ENCODE measurements at places on chromosomes 16 and 17. TPM values are rescaled to one million over a fixed set of nuclear protein-coding genes. Genes with fewer than 3 reads are reported as not detected.

GRCh38 chr17:7238420-7239090, 702 bp downstream of the PHF23 start:
- H3K4me3 ChIP-seq = peak overlapping the region; percentile 99
- no peak for DNase-seq
- H3K4me1 ChIP-seq = peaks cover 59% of the 10 kb centered on the region
- peaks cover 42% of the 10 kb centered on the region for H3K36me3 ChIP-seq
- no peaks in the 10 kb centered on the region for H3K27me3 ChIP-seq

- peaks cover 24% of the 10 kb centered on the region for H3K4me1 ChIP-seq
- no peak overlapping the region for H3K4me3 ChIP-seq
- H3K27me3 ChIP-seq = no peaks in the 10 kb centered on the region
- H3K27ac ChIP-seq = peak overlapping the region; percentile 68
- no peak for DNase-seq
- H3K36me3 ChIP-seq = no peaks in the 10 kb centered on the region
These were observed 8.8 kb upstream of the FASN start for GRCh38 chr17:82106688-82107305.

DNA sequence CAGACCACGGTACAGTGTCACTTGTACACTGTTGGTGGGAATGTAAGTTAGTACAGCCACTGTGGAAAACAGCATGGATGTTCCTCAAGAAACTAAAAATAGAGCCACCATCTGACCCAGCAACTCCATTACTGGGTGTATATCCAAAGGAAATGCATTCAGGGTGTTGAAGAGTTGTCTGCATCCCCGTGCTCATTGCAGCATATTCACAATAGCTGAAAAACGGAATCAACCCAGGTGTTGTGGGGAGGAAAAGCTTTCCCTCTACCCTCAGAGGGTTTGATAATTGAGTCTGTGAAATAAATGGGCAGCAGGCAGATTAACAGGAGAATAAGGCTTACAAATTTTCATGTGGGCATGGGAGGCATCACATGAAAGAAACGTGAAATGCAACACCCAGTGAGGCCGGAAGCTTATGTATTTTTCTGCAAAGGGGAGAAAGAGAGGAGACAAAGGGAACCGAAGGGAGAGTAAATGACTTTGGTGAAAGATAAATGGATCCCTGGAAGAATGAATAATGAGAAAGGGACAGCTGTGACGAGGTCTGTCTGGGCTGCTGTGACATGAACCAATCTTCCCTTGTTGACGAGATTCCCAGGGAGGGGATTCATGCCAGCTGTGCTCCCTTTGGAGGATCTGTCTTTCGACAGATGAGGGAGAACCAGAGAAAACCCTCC, 106.2 kb downstream of the KCNJ12 start:
- no peak overlapping the region for H3K4me3 ChIP-seq
- H3K27ac ChIP-seq = no peak overlapping the region
- peaks cover 91% of the 10 kb centered on the region for H3K27me3 ChIP-seq
- H3K4me1 ChIP-seq = no peaks in the 10 kb centered on the region
- H3K36me3 ChIP-seq = no peaks in the 10 kb centered on the region

- no peak for DNase-seq
- H3K36me3 ChIP-seq = no peaks in the 10 kb centered on the region
- H3K27ac ChIP-seq = no peak overlapping the region
These were observed 75.1 kb downstream of the SHISA9 start for GRCh38 chr16:12976496-12976895.

DNA sequence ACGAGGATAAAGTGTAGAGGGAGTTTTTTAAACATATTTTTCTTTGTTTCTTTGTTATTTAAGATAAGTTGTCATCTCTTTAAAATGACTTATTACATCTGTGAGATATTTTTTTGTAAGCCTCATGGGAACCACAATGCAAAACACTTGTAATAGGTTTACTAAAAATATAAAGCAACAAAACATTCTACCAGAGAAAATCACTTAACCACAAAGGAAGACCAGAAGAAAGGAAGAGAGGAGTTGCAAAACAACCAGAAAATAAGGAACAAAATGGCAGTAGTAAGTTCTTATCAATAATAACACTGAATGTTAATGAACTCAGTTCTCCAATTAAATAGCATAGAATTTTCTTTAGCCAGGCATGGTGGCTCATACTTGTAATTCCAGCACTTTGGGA, 22.9 kb downstream of the DHRS7B start:
- DNase-seq = no peak
- H3K27ac ChIP-seq = no peak overlapping the region
- H3K4me3 ChIP-seq = no peak overlapping the region
- H3K36me3 ChIP-seq = peaks cover 19% of the 10 kb centered on the region
- H3K27me3 ChIP-seq = no peaks in the 10 kb centered on the region

DNA sequence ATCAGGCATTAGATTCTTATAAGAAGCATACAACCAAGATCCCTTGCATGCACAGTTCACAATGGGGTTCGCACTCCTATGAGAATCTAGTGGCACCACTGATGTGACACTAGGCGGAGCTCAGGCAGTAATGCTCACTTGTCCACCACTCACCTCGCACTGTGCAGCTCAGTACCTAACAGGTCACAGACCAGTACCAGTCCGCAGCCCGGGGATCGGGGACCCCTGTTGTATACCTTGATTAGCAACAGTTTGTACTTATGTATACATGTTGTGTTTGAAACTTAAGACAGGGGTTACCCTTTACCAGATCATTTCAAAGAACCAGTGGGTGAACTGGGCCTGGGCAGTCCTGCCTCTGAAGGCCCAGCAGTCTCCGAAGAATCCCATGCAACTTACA, 103.7 kb downstream of the PMP22 start:
- no peaks in the 10 kb centered on the region for H3K27me3 ChIP-seq
- peaks cover 10% of the 10 kb centered on the region for H3K4me1 ChIP-seq
- no peak overlapping the region for H3K27ac ChIP-seq
- DNase-seq = no peak
- no peaks in the 10 kb centered on the region for H3K36me3 ChIP-seq

DNA sequence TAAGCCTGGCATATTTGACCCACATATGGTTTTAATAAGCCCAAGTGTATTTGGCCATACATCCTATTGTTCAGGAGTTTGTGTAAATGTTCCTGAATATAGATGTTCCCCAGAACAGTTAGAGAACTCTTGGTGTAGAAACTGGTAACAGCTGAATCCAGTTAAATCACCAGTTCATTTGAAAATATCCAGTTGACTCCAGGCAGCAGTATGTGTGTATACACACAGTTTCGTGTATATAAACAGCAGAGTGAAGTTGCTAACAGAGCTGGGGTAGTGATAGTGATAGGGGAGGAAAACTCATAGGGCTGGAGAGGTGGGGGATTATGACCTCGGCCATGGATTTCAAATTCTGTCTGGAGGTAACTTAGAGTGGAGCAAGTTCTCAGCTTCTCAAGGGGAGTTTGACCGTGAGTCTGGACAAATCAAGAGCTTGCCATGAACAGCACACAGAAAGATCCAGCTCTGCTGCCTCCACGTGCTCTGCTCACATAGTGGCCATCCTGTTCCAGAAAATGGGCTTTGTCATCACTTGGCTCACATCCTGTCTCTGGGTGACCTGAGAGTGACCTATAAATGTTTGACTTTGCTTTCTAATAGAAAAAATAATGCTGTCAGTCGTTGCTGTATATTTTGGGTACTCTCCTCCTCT, 30.6 kb upstream of the MMD start:
- H3K4me3 ChIP-seq = no peak overlapping the region
- no peak for DNase-seq
- H3K27ac ChIP-seq = peak overlapping the region; percentile 57
- H3K36me3 ChIP-seq = peaks cover 1% of the 10 kb centered on the region

GRCh38 chr16:87534030-87534653, 41.3 kb upstream of the ZCCHC14 start:
- H3K27ac ChIP-seq = no peak overlapping the region
- H3K4me1 ChIP-seq = peaks cover 34% of the 10 kb centered on the region
- no peak for DNase-seq
- no peaks in the 10 kb centered on the region for H3K27me3 ChIP-seq
- peaks cover 7% of the 10 kb centered on the region for H3K36me3 ChIP-seq

GRCh38 chr17:45011767-45012166, 39.7 kb downstream of the DCAKD start:
- H3K4me1 ChIP-seq = peaks cover 11% of the 10 kb centered on the region
- no peaks in the 10 kb centered on the region for H3K36me3 ChIP-seq
- no peak for DNase-seq
- no peak overlapping the region for H3K4me3 ChIP-seq

GRCh38 chr17:44941712-44942331, 5.8 kb downstream of the KIF18B start:
- H3K27ac ChIP-seq = peak overlapping the region; percentile 63
- peaks cover 3% of the 10 kb centered on the region for H3K36me3 ChIP-seq
- H3K4me3 ChIP-seq = no peak overlapping the region
- peaks cover 37% of the 10 kb centered on the region for H3K4me1 ChIP-seq
- H3K27me3 ChIP-seq = no peaks in the 10 kb centered on the region
- no peak for DNase-seq

DNA sequence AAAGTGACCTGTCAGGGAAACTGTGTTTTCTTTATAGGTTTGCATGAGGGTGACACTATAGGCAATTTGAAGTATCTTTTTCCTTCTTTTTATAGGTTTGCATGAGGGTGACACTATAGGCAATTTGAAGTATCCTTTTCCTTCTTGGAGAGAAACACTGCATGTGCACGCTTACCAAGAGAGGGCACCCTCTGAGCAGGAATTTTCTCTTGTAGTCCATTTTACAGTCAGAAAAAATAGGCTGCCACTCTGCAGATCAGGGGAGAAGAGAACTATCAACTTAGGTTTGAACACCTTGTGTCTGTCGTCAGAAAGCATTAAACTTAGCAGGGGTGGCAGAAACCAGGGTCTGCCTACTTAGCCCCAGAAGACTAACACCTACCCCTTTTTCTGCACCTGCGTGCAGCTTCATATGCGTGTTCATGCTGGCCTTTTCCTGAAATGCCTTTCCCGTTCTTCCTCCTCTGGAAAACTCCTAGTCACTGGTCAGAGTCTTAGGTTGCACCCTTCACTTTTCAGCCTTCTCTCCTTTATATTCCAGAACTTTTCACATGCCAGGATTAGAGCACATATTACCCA, 16.4 kb upstream of the SMIM36 start:
- H3K27ac ChIP-seq = no peak overlapping the region
- H3K4me1 ChIP-seq = no peaks in the 10 kb centered on the region
- H3K4me3 ChIP-seq = no peak overlapping the region
- H3K27me3 ChIP-seq = peaks cover 17% of the 10 kb centered on the region

GRCh38 chr17:62615503-62615902, 12.0 kb upstream of the MRC2 start:
- H3K4me3 ChIP-seq = no peak overlapping the region
- no peak for DNase-seq
- peaks cover 17% of the 10 kb centered on the region for H3K36me3 ChIP-seq
- no peak overlapping the region for H3K27ac ChIP-seq

Gene ETV4
- 6.5 TPM for total RNA-seq

Gene KRT32
- not detected for total RNA-seq

Gene OR2C1
- not detected for total RNA-seq

Gene PRAC1
- not detected for total RNA-seq

Gene CES4A
- 3.8 TPM for total RNA-seq

All from osteocyte (in vitro differentiated cells).